ENCODE measurements at places on chromosomes 6 and 20.

GRCh38 chr6:167990016-167990945 is 7.2 kb upstream of the KIF25 start:
- DNase-seq: no peak

- DNase-seq: no peak
Observed at GRCh38 chr20:51365670-51366069, 176.8 kb downstream of the NFATC2 start.

DNA sequence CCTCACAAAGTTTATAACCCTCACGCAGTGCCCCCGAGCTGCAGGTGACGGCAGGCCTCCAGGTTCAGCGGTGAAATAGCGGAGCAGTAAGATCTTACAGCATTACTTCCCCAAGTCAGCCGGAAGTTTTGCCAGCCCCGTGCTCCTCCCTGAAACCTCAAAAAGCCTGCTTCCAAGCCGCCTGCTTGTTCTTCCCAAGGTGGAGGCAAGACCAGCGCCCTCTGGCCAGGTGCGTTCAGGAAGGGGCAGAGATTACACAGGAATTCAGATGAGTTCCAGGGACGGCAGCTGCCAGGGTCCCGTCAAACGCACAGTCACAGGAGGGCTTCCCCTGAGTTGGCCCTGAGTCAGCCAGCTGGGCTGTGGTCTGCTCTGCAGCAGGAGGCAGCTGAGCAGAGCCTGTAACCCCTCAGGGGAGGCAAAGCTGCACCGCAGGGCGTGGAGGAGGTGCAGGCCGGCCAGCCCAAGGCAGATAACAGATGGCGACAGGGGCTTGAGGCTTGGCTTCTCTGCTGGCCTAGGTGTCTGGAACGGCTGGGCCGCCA is 124.1 kb upstream of the RPS6KA2 start:
- no peak for DNase-seq

DNA sequence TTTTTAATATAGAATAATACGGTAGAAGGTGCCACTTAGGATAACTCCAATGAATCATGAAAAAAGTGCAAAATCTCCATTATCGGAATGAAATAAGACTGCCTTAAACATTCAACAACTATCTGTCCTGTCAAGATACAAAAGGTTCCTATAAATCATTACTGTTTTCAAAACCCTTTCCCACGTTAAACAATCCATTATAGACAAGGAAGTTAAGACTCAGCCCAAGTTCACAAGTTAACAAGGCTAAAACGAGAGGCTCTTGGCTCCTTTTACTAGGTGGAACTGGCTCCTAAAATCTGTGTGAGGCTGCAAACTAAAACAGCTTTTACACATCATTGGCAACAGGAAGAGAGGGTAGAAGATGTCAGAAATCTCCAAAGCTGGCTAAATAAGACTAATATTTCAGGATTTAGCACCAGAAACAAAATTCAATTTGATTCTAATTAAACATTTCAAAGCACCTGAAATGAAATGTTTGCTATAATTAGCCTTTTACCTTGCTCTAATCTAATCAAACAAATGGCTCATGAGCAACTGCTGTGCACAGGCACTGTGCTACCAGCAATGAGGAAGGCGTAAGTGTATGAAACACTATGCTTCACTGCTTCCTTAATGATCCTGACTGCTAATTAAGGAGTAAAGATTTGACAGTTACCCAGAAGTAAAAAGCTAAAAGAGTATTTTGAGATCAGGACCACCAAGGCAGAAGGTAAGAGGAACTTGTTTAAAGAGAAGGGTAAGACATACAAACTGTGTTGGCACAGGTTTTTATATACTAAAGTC is 109.7 kb downstream of the DST start:
- DNase-seq: no peak

- DNase-seq: no peak
Observed at GRCh38 chr20:41395667-41396664, 29.3 kb upstream of the EMILIN3 start.

GRCh38 chr6:95408111-95408510 is 169.2 kb upstream of the MANEA start:
- DNase-seq: no peak

DNA sequence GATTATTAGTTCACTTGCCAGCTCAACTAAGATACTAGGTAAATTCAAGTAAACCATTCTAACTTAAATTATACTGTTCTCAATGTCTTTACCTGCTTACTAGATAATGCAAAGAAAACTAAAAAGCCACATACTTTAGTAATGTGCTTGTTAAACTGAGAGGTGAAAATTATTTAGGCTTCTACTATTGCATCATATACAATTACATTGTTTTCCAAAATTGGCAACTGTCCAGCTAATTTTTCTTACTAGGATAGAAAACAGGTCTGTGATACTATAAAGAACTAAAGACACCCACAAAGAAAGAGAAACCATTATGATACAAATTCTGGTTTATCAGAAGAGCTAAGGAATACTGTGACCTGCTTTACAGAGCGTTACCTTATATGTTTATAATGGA is 45.6 kb upstream of the ALDH8A1 start:
- peak; percentile 44 for DNase-seq

DNA sequence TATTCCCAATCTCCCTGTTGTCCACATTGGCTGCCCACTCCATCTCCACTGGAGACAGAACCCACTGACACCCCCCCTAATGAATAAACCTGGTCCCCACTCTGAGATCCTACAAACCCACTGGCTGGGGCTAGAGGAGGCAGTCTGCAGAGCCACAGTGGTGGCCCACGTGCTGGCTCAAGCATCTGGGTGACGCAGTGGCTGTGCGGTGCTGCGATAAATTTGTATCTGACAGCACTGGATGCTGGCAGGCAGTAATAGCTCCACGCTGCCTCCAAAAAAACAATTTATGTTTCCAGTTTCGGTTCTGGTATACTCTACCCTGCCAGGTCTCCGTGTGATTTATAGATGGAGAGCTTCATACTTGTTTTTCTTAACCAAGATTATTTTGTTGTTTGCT is 87.1 kb upstream of the SYNDIG1 start:
- DNase-seq: no peak

- DNase-seq: no peak
Observed at GRCh38 chr6:91127752-91128151, 540.9 kb upstream of the MAP3K7 start.

GRCh38 chr6:73134588-73134987 is 90.7 kb downstream of the KHDC1L start:
- DNase-seq: peak; percentile 30

- no peak for DNase-seq
Observed at GRCh38 chr6:169921853-169922824, 170.7 kb downstream of the ERMARD start.

GRCh38 chr6:144177726-144178125 is 27.4 kb downstream of the STX11 start:
- no peak for DNase-seq

GRCh38 chr6:46203391-46204177 is 32.8 kb upstream of the ENPP5 start:
- no peak for DNase-seq

GRCh38 chr6:6918216-6918983 is 189.4 kb upstream of the RREB1 start:
- DNase-seq: no peak

DNA sequence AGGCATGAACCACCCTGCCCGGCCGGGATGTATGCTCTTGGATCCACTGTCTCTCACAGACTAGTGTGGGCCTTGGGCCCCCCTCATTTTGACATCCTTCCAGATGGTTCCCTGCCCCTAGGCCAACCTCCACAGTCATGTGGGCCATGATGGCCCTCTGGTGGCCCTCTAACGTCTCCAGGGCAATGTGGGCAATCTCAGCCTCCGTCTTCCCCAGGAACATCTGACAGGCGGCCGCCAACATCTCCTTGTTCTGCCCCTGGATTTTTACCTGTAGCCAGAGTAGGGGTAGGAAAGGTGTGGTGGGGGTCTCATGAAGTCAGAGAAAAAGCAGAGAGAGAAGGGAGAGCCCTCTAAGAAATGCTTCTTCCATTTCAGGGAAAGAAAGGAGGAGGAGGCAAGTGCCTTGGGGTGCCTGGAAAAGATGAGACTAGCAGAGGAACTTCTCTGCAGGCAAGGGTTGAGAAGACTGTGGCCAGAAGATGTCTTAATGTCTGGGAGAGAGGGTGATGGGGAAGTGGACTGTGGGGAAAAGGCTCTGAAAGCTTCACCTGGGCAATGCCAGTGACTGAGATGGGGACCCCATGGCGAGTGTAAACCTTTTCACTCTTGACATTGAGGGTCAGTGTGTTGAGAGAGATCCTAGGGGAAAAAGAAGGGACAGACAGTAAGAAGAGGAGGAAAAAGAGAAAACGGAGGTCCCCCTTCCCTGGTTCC is 1.3 kb downstream of the FLOT1 start:
- no peak for DNase-seq

- no peak for DNase-seq
Observed at GRCh38 chr20:24289737-24290481, 179.5 kb upstream of the SYNDIG1 start.

GRCh38 chr6:35358086-35358485 is 15.7 kb downstream of the PPARD start:
- no peak for DNase-seq

GRCh38 chr20:61749406-61750075 is 316.1 kb downstream of the TAF4 start:
- no peak for DNase-seq

- DNase-seq: peak; percentile 61
Observed at GRCh38 chr6:25971187-25971821, 8.7 kb downstream of the TRIM38 start.

DNA sequence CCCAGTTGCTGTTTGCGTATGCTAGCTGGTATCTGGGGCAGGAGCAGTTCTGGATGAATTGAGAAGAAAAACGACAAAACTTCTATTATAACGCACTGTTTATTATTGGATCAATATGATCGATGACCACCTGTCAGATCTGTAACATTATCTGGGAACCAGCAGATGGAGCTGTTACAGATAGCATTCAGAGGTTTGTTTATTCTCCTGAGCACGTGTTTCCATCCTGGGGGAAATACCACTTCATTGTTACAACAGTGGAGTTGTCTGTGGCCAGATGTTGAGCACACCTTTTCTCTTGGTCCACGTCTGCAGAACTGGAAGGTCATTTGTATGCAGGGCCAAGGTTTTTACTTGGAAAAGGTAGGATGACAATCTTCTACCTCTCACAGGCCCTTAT is 16.0 kb upstream of the NKX2-2 start:
- no peak for DNase-seq

DNA sequence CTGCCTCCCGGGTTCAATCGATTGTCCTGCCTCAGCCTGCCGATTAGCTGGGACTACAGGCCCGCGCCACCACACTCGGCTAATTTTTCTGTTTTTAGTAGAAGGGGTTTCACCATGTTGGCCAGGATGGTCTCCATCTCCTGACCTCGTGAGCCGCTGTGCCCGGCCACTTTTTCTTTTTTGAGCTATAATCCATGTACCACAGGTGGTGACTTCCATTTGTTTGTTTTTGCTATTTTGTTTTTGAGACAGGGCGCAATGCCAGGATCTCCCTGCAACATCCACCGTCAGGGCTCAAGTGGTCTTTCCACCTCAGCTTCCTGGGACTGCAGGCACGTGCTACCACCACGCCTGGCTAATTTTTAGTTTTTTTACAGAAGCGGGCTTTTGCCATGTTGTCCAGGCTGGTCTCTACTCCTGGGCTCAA is 8.5 kb downstream of the HSPA1B start:
- no peak for DNase-seq

DNA sequence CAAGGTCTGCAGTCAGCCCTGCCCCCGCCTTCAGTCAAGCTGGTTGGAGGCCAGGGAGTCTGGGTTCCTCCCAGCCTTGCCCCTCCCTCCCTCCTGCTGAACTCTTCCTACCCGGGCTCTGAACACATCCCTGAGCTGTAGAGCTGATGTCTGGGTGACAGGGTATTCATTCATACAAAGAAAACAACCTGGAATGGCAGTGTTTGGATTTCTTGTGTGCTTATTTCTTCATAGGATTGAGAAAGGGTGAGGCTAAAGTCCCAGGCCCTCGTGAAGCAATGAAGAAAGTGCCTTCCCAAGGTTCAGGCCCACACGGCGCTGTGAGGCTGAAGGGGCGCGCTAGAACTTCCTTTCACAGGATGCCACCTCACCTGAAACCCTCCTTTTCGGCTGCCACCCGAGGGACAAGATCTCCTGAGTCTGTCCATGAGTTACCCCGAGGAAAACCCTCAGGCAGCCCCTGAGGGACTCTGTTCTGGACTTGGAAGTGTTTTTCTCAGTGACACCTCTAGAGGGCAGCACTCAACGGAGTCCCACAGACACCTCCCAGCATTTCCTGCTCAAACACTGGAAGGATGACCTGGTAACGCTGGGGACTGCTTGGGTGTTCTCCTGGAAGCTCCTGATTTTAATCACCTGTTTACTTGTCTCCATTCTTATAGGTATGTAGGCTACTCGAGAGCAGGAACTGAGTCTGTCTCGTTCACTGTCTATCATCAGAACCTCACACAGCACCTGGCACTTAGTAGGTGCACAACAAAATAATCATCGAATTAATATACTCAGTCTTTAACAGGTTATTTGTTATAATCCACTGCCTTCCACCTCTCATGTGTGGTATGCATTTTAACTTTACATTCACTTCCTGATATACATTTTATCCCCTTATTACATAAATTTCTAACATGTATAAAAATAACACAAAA is 11.8 kb upstream of the GSTA1 start:
- DNase-seq: peak; percentile 47

- DNase-seq: no peak
Observed at GRCh38 chr6:145022199-145022796, 713.0 kb downstream of the EPM2A start.

DNA sequence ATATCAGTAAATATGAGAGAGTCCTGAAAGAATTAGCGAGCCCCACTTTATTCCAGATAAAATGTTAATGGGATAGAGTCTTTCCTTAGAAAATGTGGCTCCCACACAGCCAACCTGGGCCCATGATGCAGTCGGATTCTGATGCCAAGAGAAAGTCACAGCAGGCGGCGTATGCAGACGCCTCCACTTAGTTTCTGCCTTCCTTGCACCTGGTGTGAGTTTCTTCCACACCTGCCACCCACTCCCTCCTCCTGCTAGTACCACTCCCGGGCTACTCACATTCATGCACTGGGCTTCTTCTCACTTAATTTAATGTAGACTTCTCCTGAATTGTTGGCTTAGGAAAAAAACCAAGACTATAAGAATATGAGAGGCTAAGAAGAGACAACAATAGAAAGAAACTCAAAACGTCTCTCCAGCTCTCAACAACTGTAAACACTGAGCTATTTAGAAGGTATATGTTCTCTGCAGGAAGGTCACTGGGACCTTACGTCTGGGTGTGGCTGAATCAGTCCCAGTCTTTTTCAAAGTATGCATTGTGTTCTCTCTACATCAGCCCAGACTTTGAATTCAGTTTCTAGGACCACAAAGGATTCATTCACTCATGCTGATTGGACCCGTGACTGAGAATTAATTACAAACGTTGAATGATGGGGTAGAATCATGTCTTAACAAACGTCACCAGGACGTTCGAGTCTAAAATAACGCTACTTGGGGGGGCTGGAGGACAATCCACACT is 70.4 kb downstream of the GCNT2 start:
- no peak for DNase-seq

GRCh38 chr20:58056921-58057686 is 171.3 kb downstream of the ANKRD60 start:
- DNase-seq: no peak

DNA sequence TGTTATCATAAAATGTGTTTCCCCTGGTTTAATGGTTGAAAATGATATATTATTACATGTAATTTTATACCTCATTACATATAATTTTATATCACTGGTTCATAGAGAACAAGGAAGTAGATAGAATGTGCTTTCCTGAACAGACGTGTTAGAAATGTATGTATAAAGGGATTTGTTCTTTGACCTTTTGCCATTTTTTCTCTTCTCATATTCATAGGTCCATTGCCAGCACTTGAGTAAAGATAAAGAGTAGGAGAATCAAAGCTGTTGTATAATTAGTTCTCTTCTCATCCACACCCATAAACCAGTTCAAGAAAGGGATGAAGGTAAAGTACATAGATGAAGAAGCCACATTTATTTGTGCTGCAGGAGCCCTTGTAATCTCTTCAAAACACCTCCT is 46.7 kb downstream of the RNF217 start:
- no peak for DNase-seq
